ENCODE measurements at places on chromosomes 6 and 20.
A peak's percentile ranks its signal among the peaks of the same experiment; 100 is the strongest.

- no peak for DNase-seq
These were observed 41.6 kb upstream of the ZNF217 start for GRCh38 chr20:53635221-53635620.

- DNase-seq, result peak; percentile 11
These were observed 31.2 kb upstream of the KCNK5 start for GRCh38 chr6:39260456-39260855.

DNA sequence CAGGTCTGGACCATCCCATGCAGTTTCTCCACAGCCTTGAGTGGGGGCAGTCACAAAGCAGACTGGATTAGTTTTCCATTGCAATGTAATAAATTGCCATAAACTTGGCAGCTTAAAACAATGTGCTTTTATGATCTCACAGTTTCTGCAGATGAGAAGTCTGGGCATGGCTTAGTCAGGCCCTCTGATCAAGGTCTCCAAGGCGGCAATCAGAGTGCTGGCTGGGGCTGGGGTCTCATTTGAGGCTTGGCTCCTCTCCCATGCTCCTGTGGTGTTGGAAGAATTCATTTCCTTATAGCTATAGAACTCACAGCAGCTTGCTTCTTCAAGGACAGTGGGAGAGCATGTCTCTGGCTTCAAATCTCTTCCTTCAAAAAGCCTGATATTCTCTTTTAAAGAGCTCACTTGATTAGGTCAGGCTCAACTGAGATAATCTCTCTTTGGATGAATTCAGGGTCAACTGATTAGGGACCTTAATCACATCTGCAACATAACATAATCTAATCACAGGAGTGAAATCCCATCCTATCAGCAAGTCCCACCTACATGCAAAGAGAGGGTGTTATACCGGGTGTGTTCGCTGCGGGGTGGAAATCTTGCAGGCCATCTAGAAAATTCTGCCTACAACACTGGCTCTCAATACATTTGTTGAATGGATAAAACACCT is 77.4 kb upstream of the SULF2 start:
- DNase-seq, result no peak

DNA sequence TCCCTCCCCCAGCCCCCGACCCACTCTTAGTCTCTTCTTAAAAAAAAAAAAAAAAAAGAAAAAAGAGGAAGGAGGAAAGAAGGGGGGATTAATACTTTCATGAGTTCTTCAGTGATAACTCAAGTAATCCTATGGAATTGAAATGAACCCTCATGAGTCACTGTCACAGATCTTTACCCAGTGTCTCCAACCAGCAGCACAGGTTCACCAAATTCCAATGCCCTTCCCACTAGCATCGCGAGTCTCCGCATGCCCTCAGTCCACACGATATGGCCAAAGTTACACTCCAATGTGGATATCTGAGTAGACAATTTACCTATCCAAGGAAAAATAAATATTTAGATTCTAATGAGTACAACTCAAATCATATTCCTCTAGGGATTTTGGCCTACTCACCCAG is 74.5 kb downstream of the MDN1 start:
- DNase-seq, result no peak

DNA sequence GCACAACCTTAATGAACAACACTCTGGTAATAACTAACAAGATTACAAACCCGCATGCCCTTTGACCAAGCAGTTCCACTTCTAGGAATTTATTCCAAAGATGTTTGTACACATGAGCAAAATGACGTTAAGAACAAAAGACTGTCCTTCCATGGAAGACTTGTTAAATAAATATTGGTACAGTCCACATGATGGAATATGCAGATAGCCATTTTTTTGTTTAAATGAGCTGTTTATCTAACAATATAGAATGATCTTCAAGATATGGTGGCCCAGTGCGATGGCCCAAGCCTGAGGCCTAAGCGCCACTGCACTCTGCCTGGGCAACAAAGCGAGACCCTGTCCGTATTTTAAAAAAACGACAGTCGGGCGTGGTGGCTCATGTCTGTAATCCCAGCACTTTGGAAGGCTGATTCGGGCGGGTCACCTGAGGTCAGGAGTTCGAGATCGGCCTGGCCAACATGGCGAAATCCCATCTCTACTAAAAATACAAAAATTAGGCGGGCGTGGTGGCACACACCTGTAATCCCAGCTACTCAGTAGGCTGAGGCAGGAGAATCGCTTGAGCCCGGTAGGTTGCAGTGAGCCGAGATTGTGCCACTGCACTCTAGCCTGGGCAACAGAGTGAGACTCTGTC is 7.4 kb upstream of the AHCY start:
- DNase-seq, result no peak

GRCh38 chr6:138089325-138089724 is 17.9 kb downstream of the PERP start:
- no peak for DNase-seq

DNA sequence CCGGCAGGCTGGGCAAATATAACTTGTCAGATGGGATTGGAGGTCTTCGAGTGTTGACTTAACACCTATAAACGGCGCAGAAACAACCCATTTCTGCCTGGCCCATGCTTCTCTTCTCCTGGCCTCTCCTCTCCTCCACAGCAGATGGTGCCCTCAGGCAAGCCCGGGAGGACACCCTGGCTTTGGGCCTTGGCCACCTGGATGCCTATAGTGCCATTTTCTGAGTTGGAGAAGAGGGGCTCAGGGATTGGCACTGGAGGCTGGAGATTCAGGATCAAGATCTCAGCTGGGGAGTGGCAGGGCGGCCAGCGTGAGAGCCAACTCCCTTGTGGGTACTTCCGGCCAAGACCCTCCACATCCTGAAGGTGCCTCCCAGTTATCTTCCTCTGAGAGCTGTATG is 211.9 kb upstream of the PMEPA1 start:
- no peak for DNase-seq

DNA sequence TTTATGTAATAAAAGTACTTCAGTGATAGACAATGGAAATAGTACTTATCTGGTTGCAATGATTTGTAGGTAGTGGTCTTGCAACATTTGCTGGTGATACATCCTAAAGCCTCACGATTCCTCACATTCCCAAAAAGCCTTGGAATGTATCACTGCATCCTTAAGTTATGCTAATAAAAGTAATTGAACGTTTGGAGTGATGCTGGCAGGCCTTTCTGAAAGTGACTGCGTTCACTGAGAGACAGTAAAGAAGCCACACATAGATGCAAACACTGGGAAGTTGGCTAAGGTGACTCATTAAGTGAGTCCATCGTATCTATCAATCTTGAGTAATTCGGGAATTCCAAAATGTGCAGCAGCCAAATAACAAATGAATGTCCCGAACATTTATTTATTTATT is 444.1 kb upstream of the SOX4 start:
- DNase-seq, result peak; percentile 90

- peak; percentile 59 for DNase-seq
These were observed 117.1 kb upstream of the PREP start for GRCh38 chr6:105519954-105520353.

DNA sequence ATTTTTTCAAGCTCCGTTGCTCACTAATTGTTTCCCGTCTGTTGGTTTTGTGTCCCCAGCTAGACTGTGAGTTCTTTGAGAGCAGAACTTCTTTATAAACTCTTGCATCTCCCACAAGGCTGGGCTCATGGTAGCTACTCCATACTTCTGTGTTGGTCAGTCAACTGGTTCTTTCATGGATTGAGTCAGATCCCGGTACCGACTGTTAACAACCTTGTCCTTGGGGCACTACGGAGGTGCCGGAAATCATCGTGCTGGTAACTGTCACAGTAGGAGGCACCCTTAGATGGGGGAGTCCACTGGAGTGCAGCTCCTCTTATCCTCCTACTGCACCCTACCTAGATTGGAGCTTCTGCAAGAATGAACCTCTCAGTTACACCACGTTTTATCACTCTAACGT is 8.6 kb upstream of the STX16 start:
- DNase-seq, result no peak
